GM23248 (cell line): ENCODE measurements at places on chromosomes 16 and 17. TPM values are rescaled to one million over a fixed set of nuclear protein-coding genes. Genes with fewer than 3 reads are reported as not detected.

- H3K27ac ChIP-seq = no peak within 1 kb of the TSS
- no peaks in the 10 kb centered on the region for H3K36me3 ChIP-seq
- H3K4me3 ChIP-seq = peak within 1 kb of the TSS; percentile 67
Measured at GRCh38 chr17:76539631-76540271, at the start of gene PRCD. PRCD (plus strand) TSS chr17:76540044; CDS start chr17:76540142, 98 bp downstream.

Gene NLRC3
- not detected in 2 replicates for total RNA-seq

Gene SOST
- not detected in 2 replicates for total RNA-seq

Gene CD2BP2
- 38.5 and 42.9 TPM in 2 replicates for total RNA-seq

- no peak overlapping the region for H3K4me3 ChIP-seq
- no peak overlapping the region for H3K27ac ChIP-seq
- peaks cover 9% of the 10 kb centered on the region for H3K4me1 ChIP-seq
Measured at GRCh38 chr17:71970312-71970711, 150.5 kb upstream of the SOX9 start.

Gene INCA1
- 0.32 and 1.0 TPM in 2 replicates for total RNA-seq

DNA sequence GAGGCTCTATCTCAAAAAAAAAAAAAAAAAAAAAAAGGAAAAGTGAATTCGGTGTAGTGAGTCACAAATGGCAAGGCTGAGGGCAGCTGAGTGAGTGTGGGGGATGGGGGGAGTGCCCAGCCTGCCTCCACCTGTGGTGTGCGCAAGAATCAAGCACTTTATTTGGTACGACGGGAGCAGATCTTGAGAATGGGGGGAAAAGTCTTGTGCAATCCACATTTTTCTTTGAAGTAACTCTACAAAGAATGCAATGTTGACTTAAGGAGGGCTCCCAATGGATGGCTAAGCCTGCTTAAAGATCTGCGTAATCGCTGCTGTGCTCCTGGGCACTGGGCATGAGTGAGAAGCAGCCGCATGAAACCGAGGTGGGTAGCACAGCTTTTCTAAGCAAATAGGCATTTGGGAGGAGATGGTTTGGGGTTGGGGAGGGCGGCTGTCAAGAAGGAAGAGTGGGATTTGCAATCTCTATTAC, 28.2 kb downstream of the ATP2C2 start:
- H3K4me1 ChIP-seq = no peaks in the 10 kb centered on the region
- DNase-seq = no peak
- H3K27ac ChIP-seq = no peak overlapping the region

Gene GAST
- not detected in 2 replicates for total RNA-seq

Gene ZCCHC14
- 5.4 and 6.3 TPM in 2 replicates for total RNA-seq

GRCh38 chr16:69407702-69408323, 16.6 kb upstream of the CYB5B start:
- no peak overlapping the region for H3K4me3 ChIP-seq
- DNase-seq = no peak
- no peaks in the 10 kb centered on the region for H3K36me3 ChIP-seq
